ENCODE measurements at places on chromosomes 6 and 20.

DNA sequence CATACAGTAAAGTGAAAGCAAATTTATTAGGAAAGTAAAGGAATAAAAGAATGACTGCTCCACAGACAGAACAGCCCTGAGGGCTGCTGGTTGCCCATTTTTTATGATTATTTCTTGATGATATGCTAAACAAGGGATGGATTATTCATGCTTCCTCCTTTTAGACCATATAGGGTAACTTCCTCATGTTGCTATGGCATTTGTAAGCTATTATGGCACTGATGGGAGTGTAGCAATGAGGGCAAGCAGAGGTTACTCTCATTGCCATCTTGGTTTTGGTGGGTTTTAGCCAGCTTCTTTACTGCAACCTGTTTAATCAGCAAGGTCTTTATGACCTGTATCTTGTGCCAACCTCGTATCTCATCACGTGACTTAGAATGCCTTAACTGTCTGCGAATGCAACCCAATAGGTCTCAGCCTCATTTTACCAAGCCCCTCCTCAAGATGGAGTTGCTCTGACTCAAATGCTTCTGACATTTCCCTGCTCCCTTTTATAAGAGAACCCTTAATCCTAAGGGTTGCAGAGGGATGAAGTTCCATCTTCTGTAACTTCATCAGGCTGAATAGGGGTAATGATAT is 280.1 kb upstream of the RGS17 start:
- DNase-seq: no peak

DNA sequence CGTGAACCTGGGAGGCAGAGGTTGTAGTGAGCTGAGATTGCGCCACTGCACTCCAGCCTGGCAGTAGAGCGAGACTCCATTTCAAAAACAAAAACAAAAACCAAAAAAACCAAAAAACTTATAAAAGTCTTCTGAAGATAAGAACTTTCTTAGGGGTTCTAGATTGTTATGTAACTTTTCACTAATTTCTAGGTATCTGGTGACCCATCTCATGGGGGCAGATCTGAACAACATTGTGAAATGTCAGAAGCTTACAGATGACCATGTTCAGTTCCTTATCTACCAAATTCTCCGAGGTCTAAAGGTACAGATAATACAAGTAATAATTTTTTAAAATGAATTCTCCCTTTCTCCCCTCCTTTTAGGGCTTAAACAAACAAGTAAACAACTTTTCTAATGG is 45.1 kb downstream of the MAPK14 start:
- no peak for DNase-seq

GRCh38 chr20:37643400-37643799 is 50.4 kb upstream of the CTNNBL1 start:
- no peak for DNase-seq

DNA sequence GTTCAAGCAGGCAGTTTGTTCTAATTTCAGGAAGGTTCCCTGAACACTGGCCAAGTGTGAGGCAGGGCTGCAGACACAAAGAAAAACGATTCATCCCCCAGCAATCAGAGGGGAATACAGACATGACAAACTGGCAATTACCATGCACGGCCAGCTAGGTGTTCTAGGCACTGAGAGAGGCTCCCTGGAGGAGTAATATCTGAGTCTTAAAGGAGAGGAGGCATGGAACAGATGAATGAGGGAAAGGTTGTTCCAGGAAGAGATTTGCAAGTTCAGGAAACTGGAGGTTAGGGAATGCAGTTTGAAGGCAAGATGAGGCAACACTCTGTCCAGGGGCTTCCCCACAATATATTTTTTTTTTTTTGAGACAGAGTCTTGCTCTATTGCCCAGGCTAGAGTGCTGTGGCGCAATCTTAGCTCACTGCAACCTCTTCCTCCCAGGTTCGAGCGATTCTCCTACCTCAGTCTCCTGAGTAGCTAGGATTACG is 11.1 kb downstream of the RRAGD start:
- no peak for DNase-seq
